Effector memory CD8-positive, alpha-beta T cell (primary cell): ENCODE measurements at places on chromosomes 13 and 19.

- no peak for DNase-seq
Observed at GRCh38 chr13:38180670-38181069, 169.0 kb upstream of the UFM1 start.

- DNase-seq: no peak
Observed at GRCh38 chr13:107450931-107451330, 764.4 kb downstream of the LIG4 start.

GRCh38 chr13:22009500-22009899, 338.6 kb downstream of the FGF9 start:
- no peak for DNase-seq

DNA sequence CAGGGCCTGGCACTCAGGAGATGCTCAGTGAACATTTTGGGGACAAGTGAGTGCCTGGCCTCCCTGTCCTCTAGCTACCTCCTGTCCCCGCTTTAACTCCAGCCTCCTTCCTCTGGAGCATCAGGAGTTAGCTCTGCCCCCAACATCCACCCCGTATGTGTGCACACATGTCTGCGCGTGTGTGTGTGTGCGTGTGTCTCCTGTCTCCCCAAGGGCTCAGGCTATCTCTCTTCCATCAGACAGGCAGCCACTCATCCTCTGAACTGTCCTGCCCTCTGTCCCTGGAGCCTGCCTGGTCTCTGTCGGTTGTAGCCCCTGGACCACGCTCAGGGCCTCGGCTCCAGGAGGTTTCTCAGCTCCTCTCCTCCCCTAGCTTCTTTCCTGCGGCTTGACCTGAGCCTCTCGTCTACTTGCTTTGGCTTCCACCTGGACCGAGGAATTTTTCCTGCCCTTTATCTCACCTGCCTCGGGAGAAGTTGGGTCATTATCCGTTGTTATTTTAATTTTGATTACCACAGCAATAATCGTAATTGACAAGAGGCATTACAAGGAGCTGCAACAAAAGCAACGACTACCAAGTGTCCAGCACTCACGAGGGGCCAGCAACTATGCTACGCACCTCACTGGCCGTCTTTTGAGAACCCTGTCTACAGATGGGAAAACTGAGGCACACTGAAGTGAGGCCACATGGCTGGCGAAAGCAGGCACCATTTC, 32.0 kb upstream of the ASF1B start:
- no peak for DNase-seq

DNA sequence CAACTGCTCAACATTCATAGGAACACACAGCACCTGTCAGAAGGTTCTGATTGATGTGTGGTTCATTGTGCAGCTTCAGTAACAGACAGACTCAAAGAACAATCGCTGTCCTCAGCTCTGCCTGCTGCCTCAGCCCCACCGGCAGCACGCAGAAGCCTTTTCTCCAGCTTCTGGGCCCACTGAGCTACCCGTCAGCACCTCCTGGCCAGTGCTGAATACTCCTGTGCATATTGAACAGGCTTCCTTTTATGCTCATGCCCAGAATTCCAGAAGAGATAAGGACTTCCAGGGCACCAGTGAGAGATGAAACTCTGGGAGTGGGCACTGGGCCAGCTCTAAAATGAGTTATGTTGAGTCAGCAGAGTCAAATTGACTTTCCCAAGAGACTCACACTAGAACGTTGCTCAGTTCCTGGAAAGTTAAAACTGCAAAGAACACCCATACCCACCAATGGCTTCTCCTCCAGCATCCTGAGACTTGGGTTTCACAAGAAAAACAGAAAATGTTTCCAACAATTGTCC, 119.3 kb downstream of the COL4A1 start:
- DNase-seq: no peak
